ENCODE measurements at places on chromosomes 4 and X.
A peak's percentile ranks its signal among the peaks of the same experiment; 100 is the strongest.

DNA sequence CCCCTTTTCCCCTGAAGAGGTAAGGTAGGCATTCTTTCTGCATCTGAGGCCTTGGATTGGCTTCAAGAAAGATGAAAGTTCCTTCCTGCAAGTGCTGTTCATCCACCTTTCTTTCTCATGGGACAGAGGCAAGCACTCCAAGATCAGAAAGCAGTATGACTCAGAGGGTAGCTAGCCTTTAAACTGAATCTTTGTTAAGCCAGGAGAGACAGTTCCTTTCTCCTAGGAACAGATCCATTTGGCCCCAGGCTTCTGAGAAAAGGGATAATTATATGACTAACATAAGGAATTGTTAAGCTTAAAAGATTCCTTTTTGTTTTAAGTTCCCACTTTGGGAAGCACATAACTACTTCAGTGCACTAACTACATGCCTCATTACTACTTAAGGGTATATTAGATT, 192.0 kb downstream of the PPP3CA start:
- no peak for DNase-seq

DNA sequence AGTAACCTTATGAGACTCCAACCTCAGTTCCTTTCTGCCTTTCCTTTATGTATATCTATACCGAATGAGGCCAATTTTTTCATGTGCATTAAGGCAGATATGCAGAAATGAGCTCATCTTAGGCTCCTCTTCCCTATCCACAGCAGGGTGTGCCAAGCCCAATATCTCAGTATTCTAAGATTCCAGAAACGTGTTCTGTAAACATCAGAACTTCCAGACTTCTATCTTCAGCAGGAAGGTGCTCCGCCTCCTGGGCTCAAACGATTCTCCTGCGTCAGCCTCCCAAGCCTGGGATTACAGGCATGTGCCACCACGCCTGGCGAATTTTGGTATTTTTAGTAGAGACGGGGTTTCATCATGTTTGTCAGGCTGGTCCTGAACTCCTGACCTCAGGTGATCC, 31.0 kb upstream of the CCNG2 start:
- DNase-seq = no peak

- peak; percentile 30 for DNase-seq
Measured at GRCh38 chr4:176123710-176124407, 58.2 kb downstream of the WDR17 start.

- DNase-seq = no peak
Measured at GRCh38 chrX:9069573-9069972, 35.6 kb upstream of the FAM9B start.

DNA sequence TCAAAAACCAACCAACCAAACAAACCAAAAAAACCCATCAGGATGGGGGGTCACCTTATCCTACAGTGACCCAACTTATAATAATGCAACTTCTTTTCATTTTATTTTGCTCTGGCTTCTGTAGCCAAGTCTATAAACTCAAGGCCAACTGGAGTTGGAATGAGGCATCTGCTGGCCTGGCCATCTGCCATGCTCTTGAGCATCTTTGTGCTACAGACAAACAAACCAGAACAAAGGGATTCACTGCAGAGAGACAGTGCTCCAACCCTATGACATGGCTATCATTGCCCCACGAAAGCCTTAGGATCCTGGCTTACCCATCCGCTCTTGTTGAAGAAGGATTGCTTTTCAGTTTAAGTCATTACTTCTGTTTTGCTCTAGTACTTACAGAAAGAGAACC, 49.2 kb upstream of the SCRG1 start:
- peak; percentile 80 for DNase-seq

DNA sequence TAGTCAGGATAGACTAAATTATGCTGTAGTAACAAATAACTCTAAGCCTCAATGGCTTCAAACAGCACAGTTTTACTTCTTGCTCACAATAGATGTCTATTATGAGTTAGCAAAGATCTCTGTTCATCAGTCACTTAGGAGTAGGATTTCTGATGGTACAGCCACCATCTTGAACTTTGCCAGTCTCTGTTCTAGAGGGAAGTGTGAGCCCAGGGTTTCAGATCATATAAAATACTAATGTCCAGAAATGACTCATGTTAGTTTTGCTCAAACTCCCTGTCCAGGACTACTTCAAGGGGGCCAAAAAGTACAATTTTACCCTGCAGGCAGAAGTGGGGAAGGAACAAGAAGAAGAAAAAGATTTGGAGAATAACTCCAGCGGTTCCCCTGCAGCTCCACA, 77.1 kb upstream of the LSM6 start:
- no peak for DNase-seq

- DNase-seq = no peak
Measured at GRCh38 chrX:153595859-153596857, 2.8 kb downstream of the CCNQ start.

GRCh38 chr4:155532373-155533085, 134.1 kb upstream of the GUCY1A1 start:
- DNase-seq = no peak

- DNase-seq = no peak
Measured at GRCh38 chr4:133379681-133380438, 230.8 kb downstream of the PCDH10 start.

- no peak for DNase-seq
Measured at GRCh38 chr4:44927399-44928380, 201.3 kb upstream of the GNPDA2 start.

GRCh38 chrX:130079824-130080406, 30.4 kb downstream of the ELF4 start:
- peak; percentile 69 for DNase-seq

DNA sequence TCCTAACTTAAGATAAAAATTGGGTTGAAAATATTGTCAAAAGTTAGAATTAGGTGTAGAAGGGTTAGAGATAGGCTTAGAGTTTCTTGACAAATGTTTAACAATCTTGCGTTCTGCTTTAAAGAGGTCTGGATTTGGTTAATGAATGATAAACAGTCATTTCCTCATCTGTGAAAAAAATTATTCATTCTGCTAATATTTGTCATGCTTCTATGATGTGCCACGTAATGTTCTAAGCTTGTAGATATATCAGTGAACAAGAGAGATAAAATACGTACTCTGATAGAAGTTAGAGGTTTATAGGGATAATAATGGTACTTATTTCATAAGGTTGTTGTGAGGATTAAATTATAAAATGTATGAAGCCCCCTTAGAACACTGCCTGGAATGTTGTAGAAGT, 443.0 kb upstream of the GALNT7 start:
- no peak for DNase-seq

GRCh38 chr4:76947369-76947768, 2.2 kb upstream of the SEPTIN11 start:
- DNase-seq = no peak

DNA sequence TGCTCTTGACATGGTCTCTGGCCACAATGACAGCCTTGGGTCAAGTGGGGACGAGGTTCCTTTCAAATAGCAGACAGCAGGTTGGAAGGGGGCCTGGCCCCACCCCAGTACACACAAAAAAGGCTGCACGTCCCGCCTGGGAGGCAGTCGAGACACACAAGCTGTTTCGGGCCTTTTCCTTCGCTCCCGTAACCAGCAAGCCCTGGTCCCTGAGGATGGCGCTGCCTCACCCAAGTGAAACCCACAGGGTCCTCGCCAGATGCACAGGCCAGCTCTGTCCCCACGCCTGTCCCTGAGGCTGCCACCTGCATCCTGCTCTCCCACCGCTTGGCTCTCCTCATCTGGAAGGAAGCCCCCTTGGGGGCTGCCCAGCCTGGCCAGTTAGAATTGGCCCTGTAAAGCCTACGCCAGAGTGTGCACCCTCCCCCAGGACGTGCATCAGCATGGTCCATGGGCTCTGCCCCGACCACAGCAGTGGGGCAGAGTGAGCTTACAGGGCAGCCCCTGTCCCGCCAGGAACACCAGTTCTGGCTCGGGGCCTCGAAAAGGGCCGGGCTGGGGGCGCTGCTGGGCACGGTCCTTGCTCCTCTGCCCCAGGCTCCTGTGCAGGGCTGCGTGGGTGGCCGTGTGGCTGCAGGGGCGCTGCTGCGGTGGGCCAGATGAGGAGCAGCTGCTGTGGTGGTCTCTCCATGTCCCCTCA, 2.0 kb downstream of the CPLX1 start:
- DNase-seq = no peak

DNA sequence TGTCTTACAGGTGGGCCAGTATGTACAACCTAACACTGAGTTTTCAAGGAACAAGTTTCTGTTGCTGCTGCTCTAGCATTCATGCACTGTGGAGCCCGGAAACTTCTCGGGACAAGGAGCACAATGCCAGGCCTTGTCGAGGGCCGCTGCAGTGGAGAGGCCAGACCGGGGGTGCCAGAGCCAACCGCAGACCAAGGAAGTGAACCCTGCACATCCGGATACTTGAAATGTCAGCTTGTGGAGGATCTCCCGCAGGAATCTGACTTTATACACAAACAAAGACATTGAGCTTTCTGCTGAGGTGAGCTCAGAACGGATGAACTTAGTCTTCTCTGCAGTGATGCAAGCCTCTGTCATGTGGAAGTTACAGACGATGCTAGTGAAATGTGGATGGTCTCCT, 99.5 kb downstream of the ZNF827 start:
- no peak for DNase-seq

DNA sequence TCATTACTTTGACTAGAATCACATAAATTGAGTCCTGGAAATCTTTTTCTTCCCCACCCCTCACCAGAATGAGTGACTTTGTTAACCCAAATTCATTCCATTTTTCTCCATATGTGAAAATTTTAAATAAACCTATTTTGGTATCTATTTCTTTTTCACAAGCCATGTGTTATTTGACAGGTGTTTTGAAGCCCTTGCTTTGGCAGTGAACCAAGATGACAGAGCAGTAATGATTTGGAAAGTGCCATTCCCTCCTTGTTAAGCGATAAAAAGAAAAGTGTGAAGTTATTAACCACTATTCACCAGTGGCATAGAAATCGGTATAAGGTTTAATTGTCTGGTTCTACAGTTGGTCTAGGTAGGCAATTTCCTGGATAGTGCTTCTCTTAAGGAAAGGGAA, 66.1 kb downstream of the POLA1 start:
- no peak for DNase-seq

- no peak for DNase-seq
Measured at GRCh38 chr4:147491086-147491485, 10.2 kb downstream of the EDNRA start.

- DNase-seq = peak; percentile 26
Measured at GRCh38 chr4:105895583-105896460, 551 bp downstream of the NPNT start.

GRCh38 chrX:104343428-104344129, 88.8 kb upstream of the ESX1 start:
- peak; percentile 57 for DNase-seq

GRCh38 chrX:97498093-97498492, 614.4 kb downstream of the RPA4 start:
- no peak for DNase-seq

DNA sequence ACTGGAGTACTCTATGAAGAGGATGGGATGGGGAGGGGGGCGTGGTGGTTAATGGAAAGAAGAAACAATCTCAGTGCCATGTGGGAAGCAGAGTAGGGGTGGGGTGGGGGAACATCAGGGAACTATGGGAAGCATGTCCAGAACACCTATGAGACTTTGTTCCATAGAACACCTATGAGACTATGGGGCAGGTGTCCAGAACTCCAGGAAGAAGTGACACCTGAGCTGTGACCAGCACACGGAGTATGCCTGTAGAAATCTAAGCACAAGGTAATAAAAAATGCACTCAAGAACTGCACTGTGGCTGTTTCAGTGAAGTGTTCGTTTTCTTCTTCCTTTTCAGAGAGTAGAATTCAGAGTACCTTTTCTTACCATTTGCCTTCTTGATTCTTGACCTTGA, 704.8 kb upstream of the TENM3 start:
- no peak for DNase-seq

GRCh38 chr4:75916091-75916661, 13.9 kb upstream of the PPEF2 start:
- peak; percentile 23 for DNase-seq

GRCh38 chr4:128517739-128518510, 230.3 kb upstream of the PGRMC2 start:
- peak; percentile 32 for DNase-seq

Data from testis (tissue), 5 donors.